PC-3 (cell line): ENCODE measurements at places on chromosomes 5 and 9.
A peak's percentile ranks its signal among the peaks of the same experiment; 100 is the strongest.

- H3K27ac ChIP-seq: no peak overlapping the region
- H3K27me3 ChIP-seq: no peaks in the 10 kb centered on the region
- no peak for DNase-seq
- H3K36me3 ChIP-seq: peaks cover 33% of the 10 kb centered on the region
Observed at GRCh38 chr5:141516672-141517025, 27.8 kb downstream of the PCDHGC5 start.

- H3K27ac ChIP-seq: no peak overlapping the region
- H3K4me3 ChIP-seq: no peak overlapping the region
- DNase-seq: peak; percentile 84
- no peaks in the 10 kb centered on the region for H3K36me3 ChIP-seq
Observed at GRCh38 chr9:124054582-124055227, 43.1 kb downstream of the LHX2 start.

- peaks cover 4% of the 10 kb centered on the region; the same call in 1 of the 2 replicates for H3K36me3 ChIP-seq
- H3K4me3 ChIP-seq: no peak overlapping the region
- H3K27ac ChIP-seq: no peak overlapping the region
- H3K27me3 ChIP-seq: no peaks in the 10 kb centered on the region
Observed at GRCh38 chr5:72301557-72301956, 18.5 kb downstream of the MRPS27 start.

DNA sequence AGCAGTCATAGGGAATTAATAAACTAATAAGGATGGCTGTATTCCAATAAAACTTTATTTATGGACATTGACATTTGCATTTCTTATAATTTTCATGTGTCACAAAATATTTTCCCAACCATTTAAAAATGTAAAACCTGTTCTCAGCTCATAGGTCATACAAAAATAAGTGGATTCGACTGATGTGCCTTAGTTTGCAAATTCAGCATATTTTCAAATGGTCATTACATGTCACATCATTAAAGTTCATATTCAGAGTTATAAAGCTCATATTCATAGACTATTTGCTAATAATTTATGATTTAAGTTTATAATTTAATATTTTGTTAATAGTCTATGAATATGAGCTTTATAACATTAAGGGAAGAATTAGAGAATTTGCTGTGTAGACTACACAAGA lies 166.5 kb downstream of the LPAR1 start:
- H3K27me3 ChIP-seq: no peaks in the 10 kb centered on the region
- peaks cover 47% of the 10 kb centered on the region for H3K36me3 ChIP-seq

DNA sequence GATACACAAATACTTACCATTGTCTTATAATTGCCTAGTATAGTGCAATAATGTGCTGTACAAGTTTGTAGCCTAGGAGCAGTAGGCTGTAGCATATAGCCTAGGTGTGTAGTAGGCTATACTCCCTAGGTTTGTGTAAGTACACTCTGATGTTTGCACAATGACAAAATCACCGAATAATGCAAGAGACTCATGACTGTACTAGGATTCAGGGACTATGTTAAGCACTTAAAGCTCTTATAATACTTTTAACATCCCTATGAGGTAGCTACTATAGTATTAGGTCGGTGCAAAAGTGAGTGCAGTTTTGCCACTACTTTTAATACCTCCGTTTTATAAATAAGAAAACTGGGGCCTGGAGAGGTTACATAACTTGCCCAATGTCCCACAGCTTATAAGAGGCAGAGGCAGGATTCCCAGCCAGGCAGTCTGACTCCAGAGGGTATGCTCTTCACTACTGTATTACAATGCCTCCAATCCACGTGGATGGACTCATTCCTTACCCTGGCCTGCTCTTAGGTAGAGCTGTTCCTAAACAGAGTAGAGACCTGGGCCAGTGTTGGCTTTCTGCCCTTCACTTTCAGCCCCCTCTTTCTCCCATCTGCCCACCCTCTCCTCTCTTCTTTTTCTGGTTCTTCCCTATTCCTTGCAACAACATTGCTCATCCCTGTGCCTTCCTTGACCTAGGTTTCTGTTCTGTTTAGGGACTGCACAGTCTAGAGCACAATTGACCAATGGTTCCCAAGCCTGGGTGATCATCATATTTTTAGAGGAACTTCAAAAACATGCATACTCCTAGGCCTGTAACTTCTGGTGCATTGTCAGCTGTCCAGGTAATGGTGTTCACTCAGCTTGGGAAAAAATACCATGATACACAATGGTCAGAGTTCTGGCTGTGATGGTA lies 114.0 kb downstream of the CARTPT start:
- H3K27ac ChIP-seq: no peak overlapping the region
- peak; percentile 68 for DNase-seq
- H3K27me3 ChIP-seq: no peaks in the 10 kb centered on the region
- no peak overlapping the region for H3K4me3 ChIP-seq

DNA sequence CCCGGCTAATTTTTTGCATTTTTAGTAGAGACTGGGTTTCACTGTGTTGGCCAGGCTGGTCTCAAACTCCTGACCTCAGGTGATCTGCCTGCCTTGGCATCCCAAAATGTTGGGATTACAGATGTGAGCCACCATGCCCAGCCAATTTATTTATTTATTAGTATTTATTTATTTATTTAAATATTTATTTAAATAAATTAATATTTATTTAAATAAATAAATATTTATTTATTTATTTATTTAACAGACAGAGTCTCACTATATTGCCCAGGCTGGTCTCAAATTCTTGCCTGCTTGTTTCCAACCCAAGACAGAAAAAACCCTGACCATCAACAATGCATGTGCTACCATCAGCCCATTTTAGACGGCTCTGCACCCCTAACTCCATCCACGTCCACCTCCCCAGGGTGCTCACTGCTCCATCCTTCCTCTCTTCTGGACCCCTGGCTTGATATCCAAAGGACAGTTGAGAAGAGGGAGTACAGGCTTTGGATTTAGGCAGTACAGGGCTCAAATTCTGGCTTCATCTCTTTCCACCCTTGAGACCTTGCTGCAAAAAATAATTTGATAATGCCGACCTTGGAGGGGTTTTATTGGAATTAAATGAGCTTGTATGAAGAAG lies 232.6 kb downstream of the MED10 start:
- no peaks in the 10 kb centered on the region for H3K4me1 ChIP-seq
- no peaks in the 10 kb centered on the region for H3K36me3 ChIP-seq
- no peaks in the 10 kb centered on the region for H3K27me3 ChIP-seq
- DNase-seq: no peak
- no peak overlapping the region for H3K27ac ChIP-seq
- H3K4me3 ChIP-seq: no peak overlapping the region

GRCh38 chr5:139481122-139481533 lies 1.4 kb downstream of the STING1 start:
- H3K4me1 ChIP-seq: peaks cover 20% of the 10 kb centered on the region
- DNase-seq: no peak
- no peaks in the 10 kb centered on the region for H3K27me3 ChIP-seq

GRCh38 chr5:69034898-69035297 lies 58.9 kb upstream of the SLC30A5 start:
- no peak for DNase-seq
- no peak overlapping the region for H3K4me3 ChIP-seq
- 0 out of 2 replicates have a peak, but pooled peaks cover 3% of the 10 kb centered on the region for H3K4me1 ChIP-seq
- H3K27me3 ChIP-seq: no peaks in the 10 kb centered on the region

DNA sequence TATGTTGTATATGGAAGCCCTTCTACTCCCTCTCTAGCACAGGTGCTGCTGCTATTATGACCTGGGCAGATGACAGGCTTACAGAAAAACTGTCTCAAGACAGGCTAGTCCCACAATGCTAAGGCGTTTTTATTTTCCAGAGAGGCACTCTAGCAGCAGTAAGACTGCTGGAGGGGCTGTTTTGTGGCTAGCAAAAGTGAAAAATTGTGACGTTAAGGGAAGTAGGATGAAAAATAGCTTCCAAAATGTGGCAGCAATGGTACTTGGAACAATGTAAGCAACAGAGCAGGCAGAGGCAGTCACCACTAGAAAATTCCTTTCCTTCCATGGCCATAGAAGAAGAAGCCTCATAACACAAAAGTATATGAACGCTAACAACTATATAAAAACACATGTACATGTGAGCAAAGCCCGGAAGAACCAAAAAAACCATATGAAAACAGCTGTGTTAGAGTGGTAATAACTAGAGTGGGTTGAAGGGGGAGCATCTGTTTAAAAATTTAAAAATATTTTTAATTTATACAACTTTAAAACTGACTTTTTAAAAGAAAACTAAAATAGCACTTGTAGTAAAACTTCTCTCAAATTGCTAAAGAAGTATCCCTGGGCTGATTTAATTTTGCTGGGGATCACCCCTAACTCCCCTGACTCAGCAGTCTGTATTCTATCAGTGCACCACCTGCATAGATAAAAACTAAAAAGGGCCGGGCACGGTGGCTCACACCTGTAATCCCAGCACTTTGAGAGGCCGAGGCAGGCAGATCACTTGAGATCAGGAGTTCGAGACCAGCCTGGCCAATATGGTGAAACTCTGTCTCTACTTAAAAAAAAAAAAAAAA lies 30.6 kb downstream of the CLINT1 start:
- no peaks in the 10 kb centered on the region for H3K36me3 ChIP-seq
- no peak for DNase-seq
- no peaks in the 10 kb centered on the region for H3K4me1 ChIP-seq
- no peaks in the 10 kb centered on the region for H3K27me3 ChIP-seq
- H3K27ac ChIP-seq: no peak overlapping the region
- H3K4me3 ChIP-seq: no peak overlapping the region

- H3K4me3 ChIP-seq: no peak overlapping the region
- peak; percentile 6 for DNase-seq
- H3K4me1 ChIP-seq: no peaks in the 10 kb centered on the region
- no peak overlapping the region for H3K27ac ChIP-seq
- no peaks in the 10 kb centered on the region for H3K36me3 ChIP-seq
Observed at GRCh38 chr9:101495810-101496209, 37.8 kb upstream of the RNF20 start.

DNA sequence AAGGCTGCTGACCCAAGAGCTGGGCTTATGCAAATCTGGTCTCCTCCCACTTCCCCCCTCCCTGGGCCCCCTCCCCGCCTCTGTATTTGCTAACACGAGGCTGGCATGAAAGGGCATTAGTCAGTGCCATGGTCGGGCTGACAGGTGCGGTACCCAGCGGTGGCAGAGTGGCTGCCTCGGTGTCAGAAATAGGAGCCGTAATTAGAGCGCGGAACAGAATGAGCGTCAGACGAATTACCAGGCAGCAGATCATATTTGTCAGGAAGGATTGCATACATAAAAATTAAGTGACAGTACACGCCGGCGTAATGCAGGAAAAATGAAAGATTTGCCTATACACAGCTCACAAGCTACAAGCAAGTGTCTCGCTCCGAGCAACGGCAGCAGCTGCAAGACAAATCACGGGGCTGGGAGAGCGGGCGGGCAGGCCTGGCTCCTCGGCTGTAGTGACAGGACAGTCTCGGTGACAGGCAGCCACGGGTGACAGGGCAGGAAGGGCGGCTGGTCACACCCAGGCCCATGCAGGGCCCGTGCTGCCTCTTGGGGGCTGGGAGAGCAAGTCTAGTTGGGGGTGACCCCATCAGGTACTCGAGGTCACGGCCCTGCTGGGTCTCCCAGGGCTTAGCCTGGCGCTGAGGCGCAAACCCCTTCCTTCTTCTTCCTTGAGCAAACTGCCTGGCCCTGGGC lies 72.4 kb downstream of the NEK6 start:
- H3K27ac ChIP-seq: no peak overlapping the region
- H3K36me3 ChIP-seq: no peaks in the 10 kb centered on the region
- H3K4me3 ChIP-seq: no peak overlapping the region
- no peaks in the 10 kb centered on the region for H3K27me3 ChIP-seq
- no peak for DNase-seq
- no peaks in the 10 kb centered on the region for H3K4me1 ChIP-seq

- H3K27ac ChIP-seq: no peak overlapping the region
- no peak for DNase-seq
- H3K4me1 ChIP-seq: no peaks in the 10 kb centered on the region
Observed at GRCh38 chr9:91483835-91484234, 60.2 kb upstream of the NFIL3 start.

DNA sequence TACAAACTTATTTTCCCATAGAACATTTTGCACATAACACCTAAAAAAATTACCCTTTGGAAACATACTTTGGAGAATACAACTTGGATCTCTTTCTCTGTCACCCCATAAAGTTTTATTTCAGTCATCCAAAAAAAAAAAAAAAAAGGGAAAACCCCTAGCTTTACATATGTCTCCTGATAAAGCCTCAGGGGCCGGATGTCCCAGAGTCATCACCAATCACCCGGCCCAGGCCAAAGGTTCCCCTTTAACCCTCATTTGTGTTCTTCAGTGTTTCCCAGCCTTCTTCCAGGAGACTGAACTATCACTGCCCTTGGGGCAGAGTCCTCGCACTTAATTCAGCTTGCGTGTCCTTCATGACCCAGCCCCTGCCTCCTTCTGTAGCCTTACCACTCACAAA lies 28.8 kb downstream of the ANXA6 start:
- no peaks in the 10 kb centered on the region for H3K4me1 ChIP-seq
- no peak for DNase-seq
- H3K4me3 ChIP-seq: no peak overlapping the region
- no peaks in the 10 kb centered on the region for H3K27me3 ChIP-seq
